ENCODE measurements at places on chromosomes 7 and 10. TPM values are rescaled to one million over a fixed set of nuclear protein-coding genes. Genes with fewer than 3 reads are reported as not detected.

The CYP3A4 gene
- total RNA-seq, result not detected

The NPSR1 gene
- not detected for total RNA-seq

The CALN1 gene
- total RNA-seq, result not detected

The GIMAP4 gene
- 166 TPM for total RNA-seq

The MSMB gene
- not detected for total RNA-seq

The EEPD1 gene
- total RNA-seq, result 0.65 TPM

The ERVW-1 gene
- total RNA-seq, result not detected
